ENCODE measurements at places on chromosomes 7 and 10. TPM values are rescaled to one million over a fixed set of nuclear protein-coding genes. Genes with fewer than 3 reads are reported as not detected.

GRCh38 chr7:102080434-102081243 is 206.0 kb upstream of the SH2B2 start:
- no peak overlapping the region for H3K4me3 ChIP-seq
- H3K4me1 ChIP-seq = no peaks in the 10 kb centered on the region
- H3K36me3 ChIP-seq = no peaks in the 10 kb centered on the region
- no peaks in the 10 kb centered on the region for H3K27me3 ChIP-seq

- H3K4me1 ChIP-seq = no peaks in the 10 kb centered on the region
- no peak for DNase-seq
- H3K27me3 ChIP-seq = no peaks in the 10 kb centered on the region
- no peaks in the 10 kb centered on the region for H3K36me3 ChIP-seq
- H3K27ac ChIP-seq = no peak overlapping the region
- H3K4me3 ChIP-seq = no peak overlapping the region
These were observed 11.3 kb downstream of the ADAMTS14 start for GRCh38 chr10:70683601-70683934.

- H3K36me3 ChIP-seq = peaks cover 3% of the 10 kb centered on the region
- peaks cover 54% of the 10 kb centered on the region for H3K4me1 ChIP-seq
- peak overlapping the region; percentile 65 for H3K27ac ChIP-seq
- H3K27me3 ChIP-seq = no peaks in the 10 kb centered on the region
- H3K4me3 ChIP-seq = no peak overlapping the region
These were observed 46.3 kb downstream of the MTPN start for GRCh38 chr7:135930565-135931461.

GRCh38 chr10:74388801-74389200 is 237.8 kb downstream of the ADK start:
- H3K36me3 ChIP-seq = no peaks in the 10 kb centered on the region
- H3K27ac ChIP-seq = no peak overlapping the region
- no peak for DNase-seq
- H3K4me1 ChIP-seq = no peaks in the 10 kb centered on the region

- H3K27me3 ChIP-seq = no peaks in the 10 kb centered on the region
- DNase-seq = no peak
- H3K27ac ChIP-seq = no peak overlapping the region
- no peaks in the 10 kb centered on the region for H3K4me1 ChIP-seq
These were observed 174.8 kb upstream of the ANK3 start for GRCh38 chr10:60564475-60564874.

- peaks cover 29% of the 10 kb centered on the region for H3K4me1 ChIP-seq
- no peak for DNase-seq
- no peaks in the 10 kb centered on the region for H3K27me3 ChIP-seq
- H3K4me3 ChIP-seq = no peak overlapping the region
These were observed 311.4 kb upstream of the ZNF32 start for GRCh38 chr10:43960135-43960415.

GRCh38 chr10:103854686-103855391 is 537 bp downstream of the SH3PXD2A start:
- H3K36me3 ChIP-seq = no peaks in the 10 kb centered on the region
- peak overlapping the region; percentile 82 for H3K27ac ChIP-seq
- H3K4me1 ChIP-seq = peaks cover 62% of the 10 kb centered on the region
- peak overlapping the region; percentile 73 for H3K4me3 ChIP-seq
- no peaks in the 10 kb centered on the region for H3K27me3 ChIP-seq
- DNase-seq = peak; percentile 78

DNA sequence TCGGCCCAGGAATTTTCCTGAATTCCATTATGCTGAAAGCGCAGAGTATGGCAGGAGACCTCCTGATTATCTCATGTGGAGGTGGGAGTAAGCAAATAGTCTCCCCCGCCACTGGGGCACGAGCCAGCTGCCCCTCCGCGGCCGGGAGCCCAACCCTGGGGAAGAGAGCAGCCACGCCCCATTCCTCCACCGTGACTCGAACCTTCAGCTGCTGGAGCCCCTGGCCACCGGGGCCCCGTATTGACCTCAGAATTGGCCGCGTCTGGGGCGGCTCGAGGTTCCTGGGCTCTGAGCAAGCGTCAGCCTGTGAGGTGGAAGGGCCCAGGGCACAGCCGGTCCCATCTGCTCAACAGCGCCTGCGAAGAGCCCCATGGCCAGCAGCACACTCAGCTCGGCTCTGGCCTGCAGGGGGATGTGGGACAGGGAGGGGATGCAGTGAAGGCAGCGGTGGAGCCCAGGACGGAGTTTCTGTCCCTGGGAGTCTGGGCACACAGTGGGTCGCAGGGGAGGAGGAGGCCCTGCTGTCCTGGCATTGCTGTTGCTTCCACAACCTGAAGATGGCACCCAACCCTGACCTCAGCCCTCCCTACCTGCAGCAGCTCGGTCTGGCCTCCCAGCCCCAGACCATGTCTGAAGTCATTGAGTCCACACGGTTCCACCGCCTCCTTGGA is 97.8 kb downstream of the CHST15 start:
- H3K4me1 ChIP-seq = peaks cover 31% of the 10 kb centered on the region
- peaks cover 28% of the 10 kb centered on the region for H3K27me3 ChIP-seq
- H3K36me3 ChIP-seq = no peaks in the 10 kb centered on the region
- peak overlapping the region; percentile 71 for H3K27ac ChIP-seq
- peak; percentile 88 for DNase-seq

DNA sequence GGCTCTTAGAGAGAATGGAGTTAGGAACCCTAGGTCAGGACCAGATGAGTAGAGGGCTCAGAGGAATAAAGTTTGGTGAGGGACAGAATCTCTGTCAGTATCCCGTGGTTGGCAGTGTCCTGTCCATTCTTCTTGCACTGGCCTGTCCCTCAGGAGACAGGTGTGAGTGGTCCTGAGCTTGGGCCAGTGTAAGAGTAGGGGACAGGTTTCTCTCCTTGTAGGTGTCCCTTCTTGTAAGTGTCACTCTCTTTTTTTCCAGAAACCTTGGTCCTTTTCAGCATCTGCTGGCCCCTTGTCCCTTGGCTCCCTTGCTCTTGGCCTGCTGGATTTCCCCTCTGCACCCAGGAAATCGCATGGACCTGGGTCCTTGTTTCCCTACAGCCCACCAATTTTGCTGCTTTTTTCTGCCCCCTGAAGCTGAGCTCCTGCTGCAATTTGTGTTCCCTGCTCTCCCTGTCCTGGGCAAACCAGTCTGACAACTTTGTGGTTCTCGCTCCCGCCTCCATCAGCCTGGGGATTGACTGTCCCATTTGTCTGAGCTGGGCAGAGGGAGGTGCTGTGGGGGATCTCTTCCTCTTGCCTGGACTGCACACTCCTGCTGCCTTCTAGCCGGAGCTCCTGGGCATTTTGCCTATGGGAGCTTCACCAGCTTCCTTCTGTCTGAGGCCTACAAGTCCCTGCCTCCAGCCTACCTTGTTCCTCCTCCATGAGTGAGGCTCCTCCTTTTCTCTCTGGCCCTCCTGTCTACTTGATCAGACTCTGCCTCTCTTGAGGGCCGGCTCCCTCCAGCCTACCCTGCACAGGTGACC is 6.5 kb downstream of the TSPAN14 start:
- peaks cover 82% of the 10 kb centered on the region for H3K4me1 ChIP-seq
- H3K27ac ChIP-seq = peak overlapping the region; percentile 74
- no peaks in the 10 kb centered on the region for H3K27me3 ChIP-seq
- DNase-seq = peak; percentile 81
- H3K36me3 ChIP-seq = no peaks in the 10 kb centered on the region
- H3K4me3 ChIP-seq = no peak overlapping the region

GRCh38 chr7:77407906-77408305 is 8.2 kb downstream of the GSAP start:
- no peaks in the 10 kb centered on the region for H3K4me1 ChIP-seq
- H3K27me3 ChIP-seq = no peaks in the 10 kb centered on the region
- H3K36me3 ChIP-seq = no peaks in the 10 kb centered on the region
- H3K4me3 ChIP-seq = no peak overlapping the region
- no peak for DNase-seq
- no peak overlapping the region for H3K27ac ChIP-seq

- H3K27ac ChIP-seq = no peak overlapping the region
- H3K4me1 ChIP-seq = peaks cover 29% of the 10 kb centered on the region
- H3K27me3 ChIP-seq = no peaks in the 10 kb centered on the region
- no peak for DNase-seq
- H3K4me3 ChIP-seq = no peak overlapping the region
- no peaks in the 10 kb centered on the region for H3K36me3 ChIP-seq
These were observed 20.5 kb downstream of the RSBN1L start for GRCh38 chr7:77716804-77717203.

DNA sequence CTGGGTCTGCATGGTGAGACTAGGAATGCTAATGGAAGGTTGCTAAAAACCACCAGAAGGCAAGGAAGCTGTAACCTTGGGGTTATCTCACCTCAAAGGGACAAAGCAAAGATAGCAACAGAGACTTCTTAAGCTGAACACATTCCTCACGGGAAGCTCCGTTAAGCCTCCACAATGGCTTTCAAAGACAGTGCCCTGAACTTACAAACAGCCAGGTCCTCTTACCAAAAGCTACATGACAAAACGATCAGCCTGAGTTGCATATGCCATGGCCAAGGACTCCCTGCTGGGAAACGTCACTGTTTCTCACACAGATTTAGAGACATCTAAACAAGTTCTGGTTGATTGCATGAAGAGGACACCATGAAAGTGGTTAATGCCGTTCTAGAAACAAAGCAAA is 52.7 kb downstream of the HTR5A start:
- no peak for DNase-seq
- H3K4me3 ChIP-seq = no peak overlapping the region
- no peak overlapping the region for H3K27ac ChIP-seq
- H3K27me3 ChIP-seq = peaks cover 3% of the 10 kb centered on the region
- no peaks in the 10 kb centered on the region for H3K4me1 ChIP-seq

- no peaks in the 10 kb centered on the region for H3K27me3 ChIP-seq
- DNase-seq = no peak
- H3K36me3 ChIP-seq = no peaks in the 10 kb centered on the region
- H3K4me1 ChIP-seq = no peaks in the 10 kb centered on the region
- H3K4me3 ChIP-seq = no peak overlapping the region
- H3K27ac ChIP-seq = no peak overlapping the region
These were observed 113.3 kb upstream of the KIF5B start for GRCh38 chr10:32169556-32169955.

- peak; percentile 64 for DNase-seq
- H3K27me3 ChIP-seq = no peaks in the 10 kb centered on the region
- no peaks in the 10 kb centered on the region for H3K36me3 ChIP-seq
- peaks cover 78% of the 10 kb centered on the region for H3K4me1 ChIP-seq
- no peak overlapping the region for H3K4me3 ChIP-seq
These were observed 33.3 kb downstream of the CALML3 start for GRCh38 chr10:5557799-5558771.

GRCh38 chr7:50596484-50596883 is 31.3 kb upstream of the DDC start:
- no peak for DNase-seq
- no peak overlapping the region for H3K27ac ChIP-seq
- H3K4me1 ChIP-seq = no peaks in the 10 kb centered on the region
- H3K4me3 ChIP-seq = no peak overlapping the region
- no peaks in the 10 kb centered on the region for H3K36me3 ChIP-seq

- DNase-seq = no peak
- H3K36me3 ChIP-seq = no peaks in the 10 kb centered on the region
- H3K4me3 ChIP-seq = no peak overlapping the region
- H3K4me1 ChIP-seq = no peaks in the 10 kb centered on the region
These were observed 36.0 kb upstream of the GLI3 start for GRCh38 chr7:42272793-42273665.

- no peaks in the 10 kb centered on the region for H3K4me1 ChIP-seq
- no peak overlapping the region for H3K4me3 ChIP-seq
- DNase-seq = no peak
- H3K36me3 ChIP-seq = no peaks in the 10 kb centered on the region
These were observed 42.2 kb upstream of the SLC29A3 start for GRCh38 chr10:71276873-71277272.

GRCh38 chr7:754531-755412 is 27.7 kb upstream of the PRKAR1B start:
- H3K4me3 ChIP-seq = no peak overlapping the region
- no peak overlapping the region for H3K27ac ChIP-seq
- H3K27me3 ChIP-seq = no peaks in the 10 kb centered on the region
- peak; percentile 35 for DNase-seq
- H3K4me1 ChIP-seq = no peaks in the 10 kb centered on the region
- H3K36me3 ChIP-seq = peaks cover 35% of the 10 kb centered on the region

- no peak overlapping the region for H3K4me3 ChIP-seq
- no peaks in the 10 kb centered on the region for H3K36me3 ChIP-seq
- no peak for DNase-seq
These were observed 83.2 kb downstream of the CPED1 start for GRCh38 chr7:121071662-121072061.

DNA sequence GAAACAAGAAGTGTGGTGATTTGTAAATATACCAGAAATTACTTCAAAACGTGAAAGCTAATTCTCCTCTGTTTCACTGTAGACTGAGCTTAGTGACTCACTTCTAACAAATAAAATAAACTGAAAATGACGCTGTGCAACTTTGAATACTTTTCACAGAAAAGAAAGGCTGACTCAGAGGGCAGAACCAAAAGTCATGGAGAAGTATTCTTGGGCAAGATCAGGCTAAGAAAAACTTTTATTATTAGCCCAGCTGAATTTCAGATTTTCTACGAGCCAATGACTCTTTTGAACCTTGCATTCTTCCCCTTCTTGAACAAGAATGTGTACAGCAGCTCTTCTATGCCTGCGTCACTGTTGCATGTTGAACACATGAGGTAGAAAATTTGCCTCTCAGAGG is 527.3 kb upstream of the GHITM start:
- no peak overlapping the region for H3K4me3 ChIP-seq
- no peaks in the 10 kb centered on the region for H3K4me1 ChIP-seq
- H3K27me3 ChIP-seq = no peaks in the 10 kb centered on the region
- no peak overlapping the region for H3K27ac ChIP-seq
- no peaks in the 10 kb centered on the region for H3K36me3 ChIP-seq
- DNase-seq = no peak

GRCh38 chr7:19620470-19620869 is 88.4 kb downstream of the POLR1F start:
- no peaks in the 10 kb centered on the region for H3K27me3 ChIP-seq
- no peak for DNase-seq
- H3K36me3 ChIP-seq = no peaks in the 10 kb centered on the region

SHTN1 gene
- 4.6 TPM for total RNA-seq

ITGA8 gene
- total RNA-seq = 5.7 TPM

C10orf67 gene
- total RNA-seq = not detected

SPDYE11 gene
- total RNA-seq = not detected

CUTC gene
- total RNA-seq = 30.3 TPM

OPALIN gene
- total RNA-seq = not detected

CNPY1 gene
- total RNA-seq = not detected

SPDYE8 gene
- not detected for total RNA-seq

C7orf33 gene
- not detected for total RNA-seq

ST8SIA6 gene
- total RNA-seq = 2.6 TPM

MAGI2 gene
- 26.9 TPM for total RNA-seq

PLA2G12B gene
- total RNA-seq = not detected

Measured in sigmoid colon (tissue), 7 donors.